ENCODE measurements at places on chromosomes 5 and 9. TPM values are rescaled to one million over a fixed set of nuclear protein-coding genes. Genes with fewer than 3 reads are reported as not detected.

DNA sequence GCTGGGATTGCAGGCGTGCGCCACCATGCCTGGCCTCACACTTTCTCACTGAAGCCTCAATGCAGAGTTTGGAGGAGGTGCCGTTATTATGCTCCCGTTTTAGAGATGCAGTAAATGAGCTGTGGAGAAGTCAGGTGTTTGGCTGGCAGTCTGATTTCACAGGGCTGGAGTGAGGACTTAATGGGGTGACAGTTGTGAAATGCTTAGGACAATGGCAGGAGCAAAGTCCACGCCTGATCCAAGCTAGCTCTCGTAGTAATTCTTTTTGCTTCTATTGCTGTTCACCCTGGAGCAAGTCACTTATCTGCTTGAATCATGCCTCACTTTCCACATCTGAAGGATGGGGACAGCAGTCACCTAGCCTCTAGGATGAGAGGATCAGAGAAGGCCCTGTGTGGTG lies 21.8 kb downstream of the UNC5A start:
- H3K4me1 ChIP-seq: no peaks in the 10 kb centered on the region
- no peak overlapping the region for H3K27ac ChIP-seq
- no peak for DNase-seq
- peaks cover 42% of the 10 kb centered on the region for H3K27me3 ChIP-seq

- no peaks in the 10 kb centered on the region for H3K27me3 ChIP-seq
- no peak overlapping the region for H3K4me3 ChIP-seq
- no peaks in the 10 kb centered on the region for H3K4me1 ChIP-seq
- H3K36me3 ChIP-seq: no peaks in the 10 kb centered on the region
- no peak overlapping the region for H3K27ac ChIP-seq
- no peak for DNase-seq
Measured at GRCh38 chr5:62137628-62138027, 168.4 kb upstream of the KIF2A start.

DNA sequence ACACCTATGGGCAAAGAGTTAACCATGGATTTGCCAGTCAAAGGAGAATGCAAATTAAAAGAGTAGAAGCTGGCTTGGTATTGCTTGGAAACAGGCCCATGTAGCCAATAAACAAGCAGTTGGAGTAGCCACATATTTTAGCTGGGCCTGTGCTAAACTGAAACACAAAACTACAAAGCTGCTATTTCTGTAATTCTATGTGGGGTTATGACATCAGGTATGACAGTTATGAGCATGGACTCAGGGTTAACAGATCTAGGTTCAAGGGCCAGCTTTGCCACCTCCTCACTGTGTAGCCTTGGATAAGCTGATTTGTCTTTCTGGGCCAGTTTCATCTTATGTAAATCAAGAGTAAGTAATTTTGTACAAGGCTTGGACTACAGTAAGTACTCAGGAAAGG lies 142.7 kb downstream of the PIP5K1B start:
- no peak overlapping the region for H3K27ac ChIP-seq
- H3K4me1 ChIP-seq: no peaks in the 10 kb centered on the region
- no peak overlapping the region for H3K4me3 ChIP-seq
- no peaks in the 10 kb centered on the region for H3K27me3 ChIP-seq

GRCh38 chr9:73080110-73080694 lies 71.5 kb upstream of the ANXA1 start:
- H3K27me3 ChIP-seq: no peaks in the 10 kb centered on the region
- H3K4me1 ChIP-seq: peaks cover 12% of the 10 kb centered on the region
- H3K27ac ChIP-seq: no peak overlapping the region

- no peak overlapping the region for H3K27ac ChIP-seq
- no peak overlapping the region for H3K4me3 ChIP-seq
- no peaks in the 10 kb centered on the region for H3K27me3 ChIP-seq
- H3K36me3 ChIP-seq: no peaks in the 10 kb centered on the region
Measured at GRCh38 chr5:148740079-148740858, 85.9 kb upstream of the HTR4 start.

DNA sequence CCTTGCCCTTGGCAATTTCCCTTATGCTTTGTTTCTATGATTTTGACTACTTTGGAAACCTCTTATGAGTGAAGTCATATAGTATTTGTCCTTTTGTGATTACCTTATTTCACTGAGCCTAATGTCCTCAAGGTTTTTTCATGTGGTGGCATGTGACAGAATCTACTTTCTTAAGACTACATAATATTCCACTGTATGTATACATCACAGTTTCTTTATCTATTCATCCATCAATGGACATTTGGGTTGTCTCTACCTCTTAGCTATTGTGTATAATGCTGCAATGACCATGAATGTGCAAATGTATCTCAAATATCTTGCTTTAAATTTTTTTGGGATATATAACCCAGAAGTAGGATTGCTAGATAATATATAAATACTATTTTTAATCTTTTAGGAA lies 96.4 kb upstream of the ALDH1A1 start:
- H3K36me3 ChIP-seq: no peaks in the 10 kb centered on the region
- peaks cover 4% of the 10 kb centered on the region for H3K27me3 ChIP-seq
- no peaks in the 10 kb centered on the region for H3K4me1 ChIP-seq
- no peak for DNase-seq

- no peak overlapping the region for H3K27ac ChIP-seq
- H3K36me3 ChIP-seq: no peaks in the 10 kb centered on the region
- H3K4me1 ChIP-seq: peaks cover 3% of the 10 kb centered on the region
Measured at GRCh38 chr5:142798099-142798770, 28.1 kb downstream of the ARHGAP26 start.

DNA sequence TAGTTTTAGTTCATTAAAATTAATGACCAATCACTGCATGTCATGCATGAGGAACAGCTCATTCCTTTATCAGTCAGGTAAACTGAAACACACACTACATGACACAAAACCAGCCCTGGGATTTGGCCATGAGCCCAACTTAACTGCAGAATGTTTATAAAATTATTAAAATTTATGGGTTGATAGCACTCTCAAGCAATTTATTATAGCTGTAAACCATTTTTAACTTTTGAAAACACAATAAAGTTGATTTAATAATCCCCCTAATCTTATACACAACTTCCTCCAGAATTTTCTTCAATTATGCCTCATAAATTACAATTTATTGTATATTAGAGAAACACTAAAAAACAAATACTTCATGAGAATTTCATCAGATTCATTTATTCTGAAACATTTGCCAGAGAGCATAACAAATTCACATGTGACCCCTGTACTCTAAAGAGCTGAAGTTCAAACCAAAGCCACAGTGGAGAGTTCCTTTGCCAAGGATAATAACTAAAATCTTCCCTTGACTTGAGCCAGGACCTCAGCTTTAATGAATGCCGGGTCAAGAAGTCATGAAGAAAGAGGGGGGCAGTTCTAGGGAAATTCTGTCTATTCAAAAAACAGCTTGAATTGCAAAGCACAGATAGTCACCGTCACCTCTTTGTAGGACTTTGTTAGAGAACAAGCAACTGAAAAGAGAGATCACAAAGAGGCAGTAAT lies 763.7 kb upstream of the GRAMD2B start:
- H3K27ac ChIP-seq: no peak overlapping the region
- no peaks in the 10 kb centered on the region for H3K36me3 ChIP-seq
- H3K4me1 ChIP-seq: no peaks in the 10 kb centered on the region

DNA sequence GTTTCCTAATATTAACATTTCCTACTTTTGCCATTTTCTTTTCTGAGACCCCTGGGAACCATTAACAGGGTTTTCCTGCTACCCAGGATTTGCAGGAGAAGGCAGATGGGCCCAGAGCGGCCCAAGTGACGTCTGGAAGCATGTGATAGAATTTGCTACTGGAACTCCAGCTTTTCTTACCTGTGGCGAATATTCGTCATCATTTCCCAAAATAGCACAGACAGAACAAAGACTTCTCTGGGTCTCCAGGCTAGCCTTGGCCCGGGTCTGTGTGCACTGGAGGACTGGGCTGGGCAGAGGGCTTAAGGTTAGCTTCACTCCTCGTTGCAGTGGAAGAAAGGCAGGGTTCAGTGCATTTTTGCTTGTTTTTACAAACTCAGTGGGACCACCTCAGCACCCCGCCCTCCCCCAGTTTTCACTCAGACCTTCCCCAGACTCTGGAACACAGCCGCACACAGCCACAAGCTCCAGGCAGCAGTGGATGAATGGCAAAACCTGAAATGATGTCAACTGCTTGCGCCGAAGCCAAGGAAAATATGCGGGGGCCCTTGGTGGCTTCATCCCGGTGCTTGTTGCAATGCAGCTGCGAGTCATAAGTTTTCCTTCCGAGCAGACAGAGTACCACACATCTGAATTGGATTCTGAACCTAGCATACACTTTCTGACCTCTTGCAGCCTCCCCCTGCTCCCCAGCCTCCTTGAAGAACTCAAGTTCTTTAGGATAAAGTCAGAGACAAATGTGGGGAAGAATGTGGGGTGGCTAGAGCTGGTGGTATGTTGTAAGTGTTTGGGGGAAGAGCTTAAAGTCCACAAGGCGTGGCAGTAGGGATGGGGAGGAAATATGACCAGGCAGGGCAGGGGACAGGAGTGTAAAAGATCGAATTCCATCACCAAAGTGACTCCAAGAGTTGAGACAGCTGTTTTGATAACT lies 586.0 kb downstream of the CCDC171 start:
- no peak for DNase-seq
- peaks cover 3% of the 10 kb centered on the region for H3K27me3 ChIP-seq
- no peaks in the 10 kb centered on the region for H3K4me1 ChIP-seq
- no peak overlapping the region for H3K4me3 ChIP-seq
- H3K36me3 ChIP-seq: no peaks in the 10 kb centered on the region
- no peak overlapping the region for H3K27ac ChIP-seq

DNA sequence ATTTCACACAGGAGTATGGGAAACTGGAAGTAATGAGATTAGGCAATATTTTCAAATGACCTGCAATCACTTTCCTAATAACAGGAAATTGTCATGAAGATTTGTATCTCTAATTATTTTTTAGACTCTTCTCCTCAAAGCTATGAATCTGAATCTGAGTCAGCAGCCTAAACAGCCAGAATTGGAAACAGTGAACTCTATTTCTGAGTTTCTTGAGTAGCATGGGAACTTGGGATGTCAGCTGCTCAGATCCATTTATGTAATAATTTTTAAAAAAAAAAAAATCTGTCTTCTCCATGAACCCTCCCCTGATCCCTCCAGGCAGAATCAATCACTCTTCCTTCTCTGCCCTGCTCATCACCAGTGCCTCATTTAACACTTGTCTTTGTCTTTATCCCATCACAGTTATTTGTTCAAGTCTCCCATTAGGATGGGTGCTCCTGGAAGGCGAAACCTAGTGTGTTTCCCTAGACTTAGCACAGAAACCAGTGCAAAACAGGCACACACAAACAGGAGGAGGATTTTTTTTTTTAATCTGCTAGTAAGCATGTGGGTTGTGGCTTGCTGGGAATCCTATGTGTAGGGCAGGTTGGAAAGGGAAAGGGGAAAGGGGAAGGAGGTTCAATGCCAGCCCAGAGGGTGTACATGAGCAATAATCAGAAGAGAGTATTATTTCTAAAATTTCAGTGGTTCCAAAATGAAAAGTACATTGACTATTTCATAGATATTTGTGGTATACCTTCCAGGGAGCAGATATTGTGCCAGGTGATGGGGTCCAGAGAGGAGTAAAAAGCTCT lies 186.8 kb downstream of the TTLL11 start:
- no peaks in the 10 kb centered on the region for H3K27me3 ChIP-seq
- no peaks in the 10 kb centered on the region for H3K36me3 ChIP-seq
- no peaks in the 10 kb centered on the region for H3K4me1 ChIP-seq
- H3K27ac ChIP-seq: no peak overlapping the region

- no peak overlapping the region for H3K27ac ChIP-seq
- no peaks in the 10 kb centered on the region for H3K27me3 ChIP-seq
- H3K36me3 ChIP-seq: no peaks in the 10 kb centered on the region
- no peak for DNase-seq
- no peak overlapping the region for H3K4me3 ChIP-seq
Measured at GRCh38 chr5:30890377-30890776, 303.1 kb upstream of the CDH6 start.

- H3K4me1 ChIP-seq: peaks cover 2% of the 10 kb centered on the region
- no peak for DNase-seq
- no peak overlapping the region for H3K27ac ChIP-seq
- no peak overlapping the region for H3K4me3 ChIP-seq
- peaks cover 89% of the 10 kb centered on the region for H3K36me3 ChIP-seq
Measured at GRCh38 chr9:19371942-19372341, 8.1 kb downstream of the RPS6 start.

DNA sequence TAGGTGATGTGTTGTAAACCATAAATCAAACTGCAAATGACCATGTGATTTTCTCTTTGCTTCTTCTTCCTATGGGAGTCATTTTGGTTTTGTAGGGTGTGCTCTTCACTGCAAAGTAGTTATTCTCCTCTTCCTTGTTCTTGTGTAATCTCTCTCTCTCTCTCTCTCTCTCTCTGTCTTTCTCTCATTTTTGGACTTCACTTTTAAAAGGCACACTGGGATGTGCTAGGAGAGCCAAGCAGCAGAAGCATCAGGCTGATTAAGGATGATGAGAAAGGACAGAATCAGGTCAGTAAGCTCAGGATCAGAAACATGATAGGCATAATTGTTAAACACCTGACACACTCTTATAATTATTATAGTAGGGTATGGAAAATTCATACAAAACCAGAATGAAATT lies 505.3 kb upstream of the ZNF608 start:
- DNase-seq: no peak
- H3K4me3 ChIP-seq: no peak overlapping the region
- H3K27me3 ChIP-seq: no peaks in the 10 kb centered on the region
- no peaks in the 10 kb centered on the region for H3K4me1 ChIP-seq
- no peak overlapping the region for H3K27ac ChIP-seq
- H3K36me3 ChIP-seq: no peaks in the 10 kb centered on the region

GRCh38 chr5:133370036-133370831 lies 242.1 kb downstream of the FSTL4 start:
- DNase-seq: peak; percentile 61
- H3K36me3 ChIP-seq: no peaks in the 10 kb centered on the region
- no peak overlapping the region for H3K4me3 ChIP-seq
- H3K27me3 ChIP-seq: no peaks in the 10 kb centered on the region
- no peak overlapping the region for H3K27ac ChIP-seq

- H3K4me1 ChIP-seq: peaks cover 47% of the 10 kb centered on the region
- no peak overlapping the region for H3K4me3 ChIP-seq
- no peak overlapping the region for H3K27ac ChIP-seq
Measured at GRCh38 chr9:93189369-93190132, 5.6 kb downstream of the WNK2 start.

- no peak for DNase-seq
- no peak overlapping the region for H3K27ac ChIP-seq
- H3K27me3 ChIP-seq: no peaks in the 10 kb centered on the region
- H3K36me3 ChIP-seq: peaks cover 7% of the 10 kb centered on the region
Measured at GRCh38 chr5:81696418-81697397, 54.2 kb downstream of the SSBP2 start.

The GRIA1 gene
- 0.38 TPM for total RNA-seq

The SLC34A1 gene
- total RNA-seq: 0.29 TPM

The PCDHB14 gene
- 5.7 TPM for total RNA-seq

The RABL6 gene
- total RNA-seq: 54.2 TPM

The KCNMB1 gene
- total RNA-seq: 1.3 TPM

The CARTPT gene
- not detected for total RNA-seq

The OR1L6 gene
- total RNA-seq: not detected

The ERMP1 gene
- total RNA-seq: 23.2 TPM

The ADAMTSL2 gene
- 0.31 TPM for total RNA-seq

The ADAM19 gene
- 1.6 TPM for total RNA-seq

The SLC23A1 gene
- total RNA-seq: 3.0 TPM

The C9orf57 gene
- not detected for total RNA-seq
